Anterior cingulate cortex (tissue), 58 donors: ENCODE measurements at places on chromosomes 2 and 18.

DNA sequence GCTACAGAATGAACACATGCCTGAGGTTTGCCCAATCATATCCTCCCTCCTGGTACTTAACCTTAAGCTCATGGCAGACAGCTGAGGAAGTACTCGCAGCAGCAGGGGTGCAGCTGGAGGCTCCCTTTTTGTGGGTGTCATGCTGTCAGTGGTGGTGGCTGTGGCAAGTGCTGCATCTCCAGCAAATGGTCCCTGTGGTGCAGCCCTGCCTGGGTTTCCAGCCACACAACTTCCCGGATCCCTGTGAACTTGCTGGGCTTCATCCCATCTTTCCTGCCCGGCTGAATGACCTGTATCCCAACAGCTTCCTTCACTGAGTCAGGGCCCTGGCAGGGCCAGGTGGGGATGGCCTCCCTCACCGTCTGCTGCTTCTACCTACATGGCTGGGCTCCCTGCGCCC, 5.0 kb downstream of the TMEM185B start:
- DNase-seq = no peak

- DNase-seq = no peak
These were observed 53.2 kb downstream of the ZAP70 start for GRCh38 chr2:97766567-97766966.

- DNase-seq = no peak
These were observed 93.1 kb downstream of the PIK3C3 start for GRCh38 chr18:42048158-42048557.

DNA sequence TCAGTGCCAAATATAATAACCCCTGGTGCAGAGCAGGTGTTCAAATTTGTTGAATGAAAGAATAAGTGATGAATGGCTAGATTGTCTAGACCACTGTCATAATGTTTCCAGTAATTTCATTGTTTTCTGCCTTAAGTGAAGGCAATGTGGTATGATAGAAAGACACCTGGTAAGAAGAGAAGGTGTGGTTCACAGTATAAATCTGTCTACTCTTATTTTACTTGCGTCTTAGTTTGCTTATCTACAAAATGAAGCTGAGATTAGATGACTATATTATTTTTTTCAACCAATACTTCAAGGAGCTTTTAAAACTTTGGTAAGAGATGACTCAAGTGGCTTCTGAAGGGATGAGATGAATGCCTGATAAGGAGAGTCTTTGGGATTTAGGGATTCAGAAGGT, 788.4 kb downstream of the EPHA4 start:
- DNase-seq = no peak

GRCh38 chr2:41900101-41900577, 147.7 kb upstream of the PKDCC start:
- DNase-seq = no peak

DNA sequence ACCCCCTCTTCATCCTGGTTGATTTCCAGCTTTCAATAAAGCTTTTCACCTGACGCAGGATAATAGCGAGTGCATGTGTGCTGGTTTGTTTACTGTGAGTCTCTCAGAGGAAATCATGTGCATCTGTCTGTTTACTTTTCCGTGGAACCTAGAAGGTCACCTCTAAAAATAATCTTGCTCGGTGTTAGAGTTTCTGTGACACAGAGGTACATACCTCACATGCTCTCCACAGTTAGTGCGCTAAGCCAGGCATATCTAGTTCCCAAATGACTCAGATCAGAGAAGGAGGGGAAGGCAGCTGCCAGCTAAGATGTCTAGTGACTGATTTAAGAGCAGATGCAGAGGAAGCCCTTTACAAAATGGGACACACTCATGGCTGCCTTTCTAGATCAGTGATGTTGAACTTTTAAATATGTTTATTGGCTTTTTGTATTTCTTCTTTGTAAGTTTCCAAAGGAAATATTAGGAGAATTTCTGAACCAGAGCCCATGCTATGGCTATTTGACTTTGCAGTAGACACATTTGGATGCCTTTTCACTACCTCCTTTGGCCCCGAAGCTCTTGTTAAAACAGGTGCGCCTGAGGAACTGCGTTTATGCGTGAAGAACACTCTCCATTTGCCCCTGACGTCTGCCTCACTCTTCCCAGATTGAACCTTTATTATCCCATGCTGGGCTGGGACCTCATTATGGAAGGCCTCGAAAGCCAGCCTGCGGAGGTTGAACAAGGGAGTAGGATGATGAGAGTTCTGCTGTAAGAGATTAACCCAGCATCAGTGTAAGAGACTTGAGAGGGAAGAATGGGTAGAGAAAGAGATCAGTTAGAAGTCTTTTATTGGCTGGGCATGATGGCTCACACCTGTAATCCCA, 145.6 kb downstream of the FAM161A start:
- no peak for DNase-seq

- no peak for DNase-seq
These were observed 484.4 kb upstream of the REG3G start for GRCh38 chr2:78541088-78541450.

DNA sequence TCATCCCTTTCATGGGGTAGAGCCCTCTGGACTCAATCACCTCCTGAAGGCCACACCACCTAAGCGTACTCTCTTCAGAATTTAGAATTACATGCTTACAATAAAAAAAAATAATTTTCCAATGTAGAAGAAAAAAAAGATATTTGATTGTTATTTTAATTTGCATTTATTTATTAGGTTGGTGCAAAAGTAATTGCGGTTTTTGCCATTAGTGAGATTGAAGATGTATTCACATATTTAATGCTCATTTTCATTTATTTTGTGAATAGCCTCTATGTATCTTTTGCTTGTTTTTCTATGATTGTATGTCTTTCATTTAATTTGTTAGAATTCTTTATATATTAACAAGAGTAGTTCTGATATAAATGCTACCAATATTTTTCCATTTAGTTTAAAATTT, 220.5 kb downstream of the RND3 start:
- DNase-seq = no peak

GRCh38 chr2:232668805-232669444, 28.2 kb upstream of the GIGYF2 start:
- DNase-seq = peak; percentile 62

GRCh38 chr2:216768908-216769411, 73.6 kb upstream of the IGFBP5 start:
- no peak for DNase-seq

DNA sequence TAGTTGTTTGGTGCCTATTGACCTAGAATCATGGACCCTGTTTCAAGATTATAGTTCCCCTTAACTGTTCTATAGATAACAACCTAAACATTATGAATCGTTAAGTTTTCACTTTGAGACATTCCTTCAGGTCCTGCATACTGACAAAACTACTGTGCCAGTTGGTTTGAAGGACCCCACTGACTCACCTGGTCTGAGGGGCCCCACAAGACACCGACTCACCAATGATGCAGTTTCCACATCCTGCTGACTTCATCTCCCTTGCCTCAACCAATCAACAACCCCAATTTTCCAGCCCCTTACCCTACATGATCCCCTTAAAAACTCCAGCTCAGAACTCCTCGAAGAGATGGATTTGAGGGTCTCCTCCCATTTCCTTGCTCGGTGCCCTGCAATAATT, 89.6 kb upstream of the CCDC141 start:
- no peak for DNase-seq
